Activated T-helper 1 cell treated with anti-CD3 and anti-CD28 coated beads, Interleukin-12 subunit alpha, Interleukin-12 subunit beta, Interleukin-2, Interleukin-4 antibody, amounts not matched to agents 30 ng/mL and 10 ng/mL and 1 ng/mL, durations not matched to agents 14 hours and 24 hours and 36 hours (primary cell): ENCODE measurements at places on chromosomes 1 and 21. TPM values are rescaled to one million over a fixed set of nuclear protein-coding genes. Genes with fewer than 3 reads are reported as not detected.
A peak's percentile ranks its signal among the peaks of the same experiment; 100 is the strongest.

LRIG2 gene
- total RNA-seq: 11.2 and 12.3 TPM in 2 replicates

GRCh38 chr1:229025576-229025975, 245.3 kb upstream of the RAB4A start:
- no peak for DNase-seq

- no peak for DNase-seq
Measured at GRCh38 chr1:150321826-150322166, 463 bp downstream of the PRPF3 start.

- no peak for DNase-seq
Measured at GRCh38 chr1:59317343-59317742, 20.4 kb downstream of the FGGY start.

DNA sequence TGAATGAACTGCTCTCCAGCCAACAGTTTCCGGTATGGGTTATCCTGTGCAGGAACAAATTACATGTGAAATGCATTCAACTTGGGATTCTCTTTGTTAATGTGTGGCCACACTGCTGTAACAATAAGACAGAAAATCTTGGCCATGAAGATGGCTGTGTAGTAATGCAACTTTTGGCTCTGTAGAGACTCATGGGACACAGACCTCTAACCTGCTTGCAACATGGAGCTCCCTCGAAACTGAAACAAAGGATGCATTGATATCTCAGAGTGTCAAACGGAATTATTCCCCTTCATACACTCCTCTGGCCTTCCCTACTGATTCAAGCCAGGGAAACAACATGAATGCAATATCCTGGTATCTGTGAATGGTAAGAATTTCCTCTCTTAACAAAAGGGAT, 559.3 kb upstream of the ZRANB2 start:
- DNase-seq: no peak

- DNase-seq: no peak
Measured at GRCh38 chr1:36988321-36988720, 46.0 kb downstream of the GRIK3 start.

GRCh38 chr1:44777969-44778635, 2.8 kb downstream of the RPS8 start:
- DNase-seq: no peak

GRCh38 chr1:184941410-184941733, 32.9 kb downstream of the NIBAN1 start:
- DNase-seq: no peak

DNA sequence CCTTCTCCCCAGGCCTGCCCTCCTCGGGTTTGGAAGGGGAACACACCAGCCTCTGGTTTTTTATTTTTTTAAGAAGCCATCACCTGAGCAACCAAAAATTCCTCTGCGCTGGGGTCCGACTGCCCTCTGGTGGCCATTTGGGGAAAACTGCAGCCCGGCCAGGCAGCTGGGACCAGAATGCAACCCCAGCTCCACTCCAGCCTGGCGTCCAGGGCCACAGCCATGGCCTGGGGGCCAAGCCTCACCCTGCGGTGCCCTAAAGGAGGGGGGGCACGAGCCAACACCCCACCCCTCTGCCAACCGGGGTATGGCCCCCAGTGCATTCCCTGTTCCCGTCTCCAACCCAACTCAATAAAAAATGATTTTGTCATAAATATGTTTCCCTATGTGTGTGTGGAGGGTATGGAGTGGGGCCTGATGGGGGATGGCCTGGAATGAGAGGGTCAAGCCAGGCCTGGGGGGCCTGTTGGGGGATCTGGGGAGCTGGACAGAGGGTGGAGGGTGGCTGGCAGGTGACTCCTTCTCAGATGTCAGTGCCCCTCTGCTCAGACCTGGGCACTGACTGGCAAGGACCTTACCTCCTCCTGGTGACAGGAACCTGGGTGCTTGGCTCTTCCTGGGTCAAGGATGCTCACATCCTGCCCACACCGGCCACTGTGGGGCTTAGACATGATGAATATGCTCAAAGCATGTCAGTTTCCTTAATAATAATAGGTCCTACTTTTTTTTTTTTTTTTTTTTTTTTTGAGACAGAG, 3.2 kb downstream of the GPR3 start:
- peak; percentile 74 for DNase-seq

GRCh38 chr1:231781892-231782291, 155.3 kb downstream of the DISC1 start:
- no peak for DNase-seq

TACSTD2 gene
- total RNA-seq: not detected in 2 replicates

DNA sequence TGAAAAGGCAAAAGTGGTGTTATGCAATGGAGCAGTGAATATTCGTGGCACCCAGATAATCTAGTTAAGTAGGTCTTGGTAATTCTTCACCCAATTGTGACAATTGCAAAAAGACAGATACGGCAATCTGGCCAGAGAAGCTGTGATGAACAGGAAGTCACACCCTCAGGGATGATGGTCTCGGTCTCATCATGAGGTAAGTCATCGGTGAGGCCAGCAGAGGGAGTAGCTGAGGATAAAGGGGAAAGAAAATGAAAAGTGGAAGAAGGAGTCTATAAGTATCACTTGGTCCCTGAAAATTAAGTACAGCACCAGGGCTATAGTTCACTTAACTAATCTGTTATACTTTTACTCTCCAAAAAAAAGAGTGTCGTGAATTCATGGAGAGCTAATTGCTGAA, 258.8 kb upstream of the NCAM2 start:
- no peak for DNase-seq

GRCh38 chr21:37619464-37619974, 252.9 kb downstream of the DYRK1A start:
- DNase-seq: no peak

SLC16A4 gene
- 0.16 and 0.39 TPM in 2 replicates for total RNA-seq

DNA sequence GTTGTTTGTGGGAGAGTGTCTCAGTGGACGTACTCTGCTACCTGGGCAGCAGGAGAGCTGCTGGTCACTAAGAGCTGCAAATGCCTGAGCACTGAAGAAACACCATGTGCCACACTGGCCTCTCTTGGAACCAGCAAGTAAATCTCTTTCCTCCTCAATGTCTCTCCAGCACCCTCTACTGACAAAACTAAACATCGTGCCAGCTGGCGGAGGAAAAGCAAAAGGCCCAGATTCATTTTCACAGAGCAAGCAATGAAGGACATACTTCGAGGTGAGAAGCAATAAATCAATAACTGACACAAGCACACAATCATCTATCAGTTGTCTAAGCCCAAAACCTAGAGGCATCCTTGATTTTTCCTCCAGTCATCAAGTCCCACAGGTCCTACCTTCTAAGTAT, 78.1 kb downstream of the RERE start:
- DNase-seq: no peak

DNA sequence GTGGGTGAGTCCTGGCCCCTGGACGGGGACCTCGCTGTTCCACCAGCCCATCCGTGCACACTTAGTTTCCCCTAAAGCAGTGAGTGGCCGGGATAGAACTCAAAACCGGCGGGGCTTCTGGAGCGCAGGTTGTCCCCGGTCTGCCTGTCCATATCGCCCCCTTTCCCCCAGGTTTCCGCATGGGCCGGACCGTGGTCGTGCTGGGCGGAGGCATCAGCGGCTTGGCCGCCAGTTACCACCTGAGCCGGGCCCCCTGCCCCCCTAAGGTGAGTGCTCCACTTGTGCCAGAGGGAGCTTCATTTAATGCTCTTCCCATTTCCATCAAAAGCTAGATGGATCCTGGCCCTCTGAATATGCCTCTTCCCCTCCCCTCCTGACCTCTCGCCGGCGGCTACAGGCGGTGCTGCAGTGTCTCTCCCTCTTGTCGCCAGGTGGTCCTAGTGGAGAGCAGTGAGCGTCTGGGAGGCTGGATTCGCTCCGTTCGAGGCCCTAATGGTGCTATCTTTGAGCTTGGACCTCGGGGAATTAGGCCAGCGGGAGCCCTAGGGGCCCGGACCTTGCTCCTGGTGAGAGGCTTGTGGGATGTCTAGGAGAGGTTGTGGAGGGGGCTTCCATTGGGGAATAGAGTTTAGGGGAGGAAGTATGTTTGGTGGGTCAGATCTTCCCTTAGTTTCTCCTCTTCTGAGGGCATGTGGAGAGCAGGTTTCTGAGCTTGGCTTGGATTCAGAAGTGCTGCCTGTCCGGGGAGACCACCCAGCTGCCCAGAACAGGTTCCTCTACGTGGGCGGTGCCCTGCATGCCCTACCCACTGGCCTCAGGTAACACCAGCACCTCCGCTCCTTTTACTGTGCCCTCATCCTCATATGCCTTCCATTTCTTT, 683 bp downstream of the PPOX start:
- no peak for DNase-seq

DNA sequence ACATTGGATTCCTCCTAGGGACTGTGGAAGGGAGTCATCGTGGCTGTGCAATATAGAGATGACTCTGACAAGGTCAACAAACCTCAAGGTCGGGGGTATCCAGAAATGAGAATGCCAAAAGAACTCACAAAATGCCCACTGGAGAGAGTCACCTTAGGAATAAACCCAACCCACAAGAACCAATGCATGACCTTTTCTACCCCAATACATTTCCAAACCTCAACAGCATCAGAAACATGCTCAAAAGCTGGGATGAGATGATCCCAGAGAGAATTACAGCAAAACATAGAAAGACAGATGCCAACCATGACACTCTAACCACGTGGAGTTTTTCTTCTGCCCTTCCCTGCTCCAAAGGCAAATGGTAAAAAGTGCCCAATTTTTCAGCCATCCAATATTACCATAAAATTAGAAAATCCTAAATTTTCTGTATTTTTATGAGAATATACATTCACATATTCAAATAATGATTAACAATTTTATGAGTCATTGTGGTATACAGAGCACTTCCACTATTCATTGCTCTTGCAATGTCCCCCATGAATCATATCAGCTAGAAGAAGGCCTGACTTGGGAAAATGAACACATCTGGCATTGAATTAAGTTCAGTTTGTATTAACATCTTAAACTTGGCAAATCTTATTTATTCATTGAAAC, 88.2 kb upstream of the PALMD start:
- no peak for DNase-seq

FCRL1 gene
- total RNA-seq: not detected in 2 replicates

TLCD4 gene
- total RNA-seq: 0.02 TPM in 1 of 2 replicates, not detected in the other

HIVEP3 gene
- total RNA-seq: 75.4 and 76.7 TPM in 2 replicates

GRCh38 chr1:218341325-218341724, 3.8 kb upstream of the TGFB2 start:
- DNase-seq: no peak

GRCh38 chr21:27114111-27114510, 147.2 kb upstream of the ADAMTS5 start:
- no peak for DNase-seq
